Skin of body (tissue), 3 donors: ENCODE measurements at places on chromosomes 4 and X. TPM values are rescaled to one million over a fixed set of nuclear protein-coding genes. Genes with fewer than 3 reads are reported as not detected.

TET2 gene
- total RNA-seq = 38.7 TPM

RADX gene
- 2.8 TPM for total RNA-seq

PDZD4 gene
- 3.1 TPM for total RNA-seq

ZCCHC18 gene
- 0.79 TPM for total RNA-seq

ADAMTS3 gene
- 2.4 TPM for total RNA-seq

ASB9 gene
- 1.7 TPM for total RNA-seq

EXOC1 gene
- 35.6 TPM for total RNA-seq

PRSS48 gene
- not detected for total RNA-seq

ERAS gene
- not detected for total RNA-seq

- DNase-seq = no peak
Observed at GRCh38 chrX:111123606-111124179, 27.7 kb downstream of the PAK3 start.

DNA sequence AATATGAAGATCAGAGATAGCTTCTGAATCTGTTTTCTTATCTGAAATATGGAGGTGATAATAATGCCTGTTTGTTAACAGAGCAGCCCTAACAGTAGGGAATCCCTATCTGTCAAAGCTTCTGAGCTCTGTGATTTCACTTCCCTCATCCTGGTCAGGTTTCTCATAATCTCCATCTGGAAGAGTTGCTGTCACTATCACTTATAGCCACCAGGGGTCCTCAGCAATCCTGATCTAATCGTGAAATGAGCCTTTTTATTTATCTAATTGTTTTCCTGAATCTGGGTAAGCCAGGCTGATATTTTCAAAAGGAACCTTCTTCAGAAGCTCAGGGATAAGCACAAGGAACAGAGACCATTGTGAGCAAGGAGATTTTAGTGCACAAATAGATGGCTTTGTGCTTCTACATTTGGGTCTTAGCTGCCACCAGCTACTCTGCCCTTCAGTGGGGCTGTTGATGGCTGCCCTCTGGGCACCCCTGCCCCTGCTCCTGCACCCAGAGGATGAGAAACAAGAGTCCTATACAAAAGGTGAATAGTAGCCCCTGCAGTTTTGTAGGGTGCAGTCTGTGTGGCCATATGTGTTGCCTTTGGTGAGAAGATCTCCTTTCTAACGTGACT lies 196.4 kb upstream of the RADX start:
- DNase-seq = no peak

DNA sequence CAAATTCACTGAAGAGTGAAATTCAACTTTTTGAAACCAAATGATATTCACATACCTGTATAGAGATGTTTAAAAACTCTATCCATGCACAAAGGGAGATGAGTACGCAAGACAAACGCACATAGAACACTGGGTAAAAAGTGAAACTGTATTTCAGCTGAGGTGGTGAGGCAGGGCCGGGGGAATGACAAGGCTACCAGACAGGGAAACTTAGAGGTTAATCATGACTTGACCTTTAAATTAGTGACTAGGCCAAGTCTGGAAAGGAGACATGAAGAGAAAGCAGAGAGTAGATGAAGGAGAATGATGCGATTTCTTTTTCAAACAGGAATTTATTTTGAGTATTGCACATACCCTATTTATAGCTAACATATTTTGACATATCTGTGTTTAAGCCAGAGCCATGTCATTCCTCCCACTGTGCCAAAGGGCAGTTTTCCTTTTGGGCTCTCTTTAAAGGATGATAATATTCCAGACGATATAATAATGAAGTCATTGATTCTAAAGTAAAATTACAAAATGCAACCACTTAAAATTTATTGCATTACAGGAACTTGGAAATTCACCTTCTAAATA lies 49.4 kb downstream of the ARHGEF6 start:
- DNase-seq = no peak

DNA sequence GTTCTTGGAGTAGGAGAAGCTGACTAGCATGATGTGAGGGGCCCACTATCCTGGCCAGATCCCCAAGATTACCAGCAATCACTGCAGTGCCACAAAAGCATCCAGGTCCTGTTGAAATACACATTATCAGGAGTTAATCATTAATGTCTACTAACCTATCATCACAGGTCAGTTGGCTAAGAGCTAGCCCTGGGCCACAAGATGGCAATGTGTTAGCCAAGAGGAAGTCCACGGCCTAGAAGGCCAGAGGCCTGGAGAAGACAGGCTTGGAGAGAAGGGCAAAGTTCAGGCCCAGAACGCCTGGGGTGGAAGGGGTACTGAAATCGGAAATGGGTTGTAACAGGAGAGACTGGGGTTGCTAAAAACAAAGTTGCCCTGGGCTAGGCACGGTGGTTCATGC lies 19.9 kb upstream of the KIAA1210 start:
- no peak for DNase-seq

DNA sequence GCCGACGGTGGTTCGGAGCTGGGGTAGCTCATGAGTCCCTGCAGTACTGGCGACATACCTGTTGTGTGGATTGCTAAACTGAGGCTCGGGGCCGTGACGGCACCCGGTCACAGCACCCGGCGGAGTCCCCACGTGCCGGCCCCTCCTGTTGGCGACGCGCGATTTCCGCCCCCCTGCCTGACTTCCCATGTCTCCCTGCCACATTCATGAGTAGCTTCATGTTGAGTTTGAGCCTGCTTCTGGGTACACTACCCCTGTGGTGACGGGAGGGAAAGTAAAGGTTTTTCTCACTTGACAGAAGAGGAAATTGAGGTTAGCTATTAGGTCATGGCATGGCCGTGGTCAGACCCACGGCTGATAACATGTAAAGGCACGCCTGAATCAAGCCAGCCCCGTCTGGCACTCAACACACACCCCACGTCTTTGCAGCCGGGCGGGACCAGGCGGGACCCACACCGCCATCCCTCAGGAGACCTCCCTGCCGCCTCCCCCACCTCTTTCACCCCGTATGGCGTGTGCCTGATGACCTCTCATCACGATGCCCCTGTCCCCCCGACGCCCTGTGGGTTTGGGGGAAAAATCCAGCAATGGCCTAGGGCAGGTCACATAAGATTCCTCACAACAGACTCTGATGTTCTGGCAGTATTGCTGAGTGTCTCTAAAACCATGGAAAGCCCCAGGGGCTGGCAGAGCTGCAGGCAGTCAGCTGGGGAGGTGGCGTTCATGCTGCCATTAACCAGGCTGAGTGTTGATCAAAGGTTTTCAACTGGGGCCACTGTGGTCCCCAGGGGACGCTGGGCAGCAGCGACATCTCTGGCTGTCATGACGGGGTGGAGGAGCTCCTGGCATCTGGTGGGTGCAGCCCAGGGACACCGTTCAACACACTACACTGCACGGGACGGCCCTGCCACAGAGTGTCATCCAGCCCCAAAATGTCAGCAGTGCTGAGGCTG lies 29.2 kb downstream of the P2RY8 start:
- no peak for DNase-seq

DNA sequence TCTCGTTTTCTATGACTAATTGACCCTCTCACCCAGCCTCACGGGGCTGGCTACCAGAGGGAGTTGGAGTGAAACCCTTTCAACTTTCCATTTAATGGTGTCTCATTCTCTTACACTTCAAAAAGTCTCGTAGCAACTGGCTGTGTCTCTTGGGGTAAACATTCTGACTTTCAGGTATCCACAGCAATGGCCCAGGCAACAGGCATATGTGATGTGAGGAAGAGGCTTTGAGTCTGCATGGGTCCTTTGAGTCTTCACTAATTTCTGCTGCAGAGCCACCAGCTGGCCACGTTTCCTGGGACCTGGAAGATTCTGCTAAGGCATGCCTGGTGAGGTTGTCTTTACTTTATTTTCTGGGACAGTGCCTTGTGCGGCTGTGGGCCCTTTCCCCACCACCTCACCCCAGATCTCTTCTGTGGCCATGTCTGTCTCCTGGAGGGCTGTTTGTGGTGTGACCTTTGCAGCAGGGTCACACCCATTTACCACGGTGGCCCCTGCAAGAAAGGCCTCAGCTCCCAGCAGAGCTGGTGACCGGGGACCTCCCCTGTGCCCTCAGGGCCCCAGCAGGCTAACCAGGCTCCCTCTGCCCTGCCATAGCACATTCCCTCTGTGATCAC lies 112.5 kb upstream of the FRG1 start:
- no peak for DNase-seq

DNA sequence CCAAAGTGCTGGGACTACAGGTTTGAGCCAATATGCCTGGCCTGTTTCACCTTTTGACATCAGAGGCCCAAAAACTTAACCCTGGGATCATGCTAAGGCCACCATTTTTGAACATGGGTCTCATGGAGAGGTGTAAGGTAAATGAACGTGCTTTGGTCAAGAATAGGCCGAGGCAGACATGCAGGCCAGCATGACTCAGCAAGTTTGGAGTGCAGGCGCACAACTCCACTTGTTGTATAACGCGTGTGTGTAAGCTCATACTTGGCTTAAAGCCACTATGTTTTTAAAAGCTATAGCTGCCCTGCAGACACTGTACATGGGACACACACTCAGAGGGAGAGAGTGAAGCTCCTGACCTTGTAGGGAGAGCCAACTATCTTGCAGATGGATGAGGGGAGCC lies 43.8 kb upstream of the HPSE start:
- DNase-seq = no peak

DNA sequence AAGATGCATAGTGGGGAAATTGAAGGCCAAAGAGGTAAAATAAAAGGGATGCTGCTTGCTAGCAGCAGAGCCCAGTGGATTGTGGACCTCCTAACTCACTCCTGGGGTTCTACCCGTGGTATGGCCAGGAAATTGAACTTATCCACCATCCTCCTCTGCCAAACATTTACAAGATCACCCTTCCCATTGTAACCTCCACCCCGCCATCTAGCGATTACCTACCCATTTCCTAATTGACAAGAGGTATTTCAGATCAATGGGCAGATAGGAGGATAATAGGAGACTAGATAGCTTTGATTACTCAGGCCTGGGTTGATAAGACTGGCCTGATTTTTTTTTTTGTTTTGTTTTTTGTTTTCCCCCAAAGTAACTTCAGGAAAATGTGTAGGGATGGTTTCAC lies 67.8 kb downstream of the REPS2 start:
- no peak for DNase-seq

GRCh38 chr4:99029018-99029735 lies 33.7 kb downstream of the METAP1 start:
- no peak for DNase-seq

DNA sequence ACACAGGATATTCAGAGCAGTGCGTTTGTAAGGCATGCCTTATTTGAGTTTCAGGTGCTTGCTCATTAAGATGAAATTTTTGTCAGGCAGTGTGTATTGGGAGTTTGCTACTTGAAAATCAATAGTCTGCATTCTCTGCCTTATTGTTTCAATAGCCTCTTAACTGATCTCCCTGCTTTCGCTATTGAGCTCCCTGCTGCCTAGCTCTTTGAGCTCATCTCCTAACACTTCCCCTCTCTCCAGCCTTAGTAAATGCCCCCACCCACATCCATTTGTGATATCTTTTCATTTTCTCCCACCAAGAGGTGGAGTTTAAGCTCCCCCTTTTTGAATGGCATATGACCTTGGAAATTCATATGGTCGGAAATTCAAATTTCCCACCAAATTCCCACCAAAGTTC lies 256.6 kb downstream of the IL1RAPL1 start:
- DNase-seq = no peak

DNA sequence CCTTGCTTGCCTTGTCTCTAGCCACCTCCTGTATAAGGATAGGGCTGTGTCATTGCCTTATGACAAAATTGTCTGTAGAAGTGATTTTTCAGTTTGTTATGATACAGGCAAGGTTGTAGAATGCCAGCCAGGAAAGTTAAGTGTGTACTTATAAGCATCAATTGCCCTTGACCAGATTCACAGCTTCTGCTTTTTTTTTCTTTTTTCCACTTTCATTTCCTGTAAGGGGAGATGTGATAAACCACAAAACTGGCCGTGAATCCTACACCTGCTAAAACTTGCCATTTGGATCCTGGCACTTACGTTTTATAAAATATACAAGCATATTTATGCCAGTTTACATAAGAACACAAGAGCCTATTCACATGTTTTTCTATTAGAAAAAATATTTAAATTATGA lies 35.0 kb upstream of the BMPR1B start:
- no peak for DNase-seq

GRCh38 chr4:173039617-173040577 lies 128.7 kb upstream of the GALNT7 start:
- DNase-seq = no peak

DNA sequence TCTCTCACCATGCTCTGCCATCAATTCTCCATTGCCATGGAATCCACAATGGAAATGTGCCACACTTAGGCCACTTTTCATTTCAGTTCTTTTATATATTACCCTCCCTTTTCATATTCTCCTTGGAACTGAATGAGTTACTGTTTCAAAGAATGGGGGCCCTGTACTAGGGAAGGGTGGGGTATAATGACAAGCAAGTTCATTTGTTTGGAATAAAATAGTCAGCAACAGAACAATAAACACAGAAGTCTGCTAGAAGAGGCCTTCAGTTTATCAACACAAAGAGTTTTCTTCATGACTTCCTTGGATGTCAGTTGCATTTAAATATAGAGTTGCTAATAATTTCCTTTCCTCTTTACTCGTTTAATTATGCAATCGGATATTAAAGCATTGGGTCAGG lies 478.3 kb upstream of the FTHL17 start:
- no peak for DNase-seq

DNA sequence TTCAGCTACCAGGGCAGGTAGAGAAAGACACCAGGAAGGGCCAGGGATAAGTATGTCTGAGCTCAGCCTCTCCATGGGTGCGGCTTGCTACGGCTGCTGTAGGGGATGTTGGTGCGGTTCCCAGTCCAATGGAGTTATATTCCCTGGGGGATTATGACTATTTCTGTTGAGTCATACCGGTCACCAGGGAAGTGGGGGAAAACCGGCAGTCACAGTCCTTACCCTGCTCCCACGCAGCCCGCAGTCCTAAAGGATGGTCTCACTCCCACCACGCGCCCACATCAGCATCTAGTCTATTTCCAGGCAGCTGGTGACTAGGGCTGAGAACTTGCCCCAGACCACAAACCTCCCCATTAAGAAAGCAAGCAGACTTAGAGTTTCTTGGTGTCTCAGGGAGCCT lies 191.6 kb downstream of the VEGFC start:
- DNase-seq = no peak

- DNase-seq = no peak
Observed at GRCh38 chr4:154977228-154977627, 196.2 kb downstream of the RBM46 start.

- DNase-seq = no peak
Observed at GRCh38 chr4:165393051-165393450, 14.2 kb downstream of the CPE start.

- no peak for DNase-seq
Observed at GRCh38 chr4:8200302-8200975, 1.3 kb downstream of the SH3TC1 start.

DNA sequence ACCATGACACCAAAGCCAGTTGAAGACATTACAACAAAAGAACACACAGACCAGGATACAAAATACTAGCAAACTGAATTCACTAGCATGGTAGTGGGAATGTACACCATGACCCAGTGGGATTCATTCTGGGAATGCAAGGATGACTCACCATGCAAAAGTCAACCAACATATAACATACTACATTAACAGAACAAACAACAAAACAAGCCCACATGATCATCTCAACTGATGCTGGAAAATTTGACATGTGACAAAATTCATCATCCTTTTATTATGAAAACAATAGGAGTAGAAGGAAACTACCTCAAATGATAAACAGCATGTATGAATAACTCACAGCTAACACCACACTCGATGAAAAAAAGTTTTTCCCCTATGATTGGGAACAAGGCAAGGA lies 190.2 kb downstream of the DCLK2 start:
- no peak for DNase-seq

- DNase-seq = no peak
Observed at GRCh38 chr4:155081222-155081621, 127.2 kb upstream of the NPY2R start.

GRCh38 chr4:94689155-94689860 lies 68.4 kb upstream of the BMPR1B start:
- DNase-seq = no peak
